ENCODE measurements at places on chromosomes 12 and 14.
A peak's percentile ranks its signal among the peaks of the same experiment; 100 is the strongest.

DNA sequence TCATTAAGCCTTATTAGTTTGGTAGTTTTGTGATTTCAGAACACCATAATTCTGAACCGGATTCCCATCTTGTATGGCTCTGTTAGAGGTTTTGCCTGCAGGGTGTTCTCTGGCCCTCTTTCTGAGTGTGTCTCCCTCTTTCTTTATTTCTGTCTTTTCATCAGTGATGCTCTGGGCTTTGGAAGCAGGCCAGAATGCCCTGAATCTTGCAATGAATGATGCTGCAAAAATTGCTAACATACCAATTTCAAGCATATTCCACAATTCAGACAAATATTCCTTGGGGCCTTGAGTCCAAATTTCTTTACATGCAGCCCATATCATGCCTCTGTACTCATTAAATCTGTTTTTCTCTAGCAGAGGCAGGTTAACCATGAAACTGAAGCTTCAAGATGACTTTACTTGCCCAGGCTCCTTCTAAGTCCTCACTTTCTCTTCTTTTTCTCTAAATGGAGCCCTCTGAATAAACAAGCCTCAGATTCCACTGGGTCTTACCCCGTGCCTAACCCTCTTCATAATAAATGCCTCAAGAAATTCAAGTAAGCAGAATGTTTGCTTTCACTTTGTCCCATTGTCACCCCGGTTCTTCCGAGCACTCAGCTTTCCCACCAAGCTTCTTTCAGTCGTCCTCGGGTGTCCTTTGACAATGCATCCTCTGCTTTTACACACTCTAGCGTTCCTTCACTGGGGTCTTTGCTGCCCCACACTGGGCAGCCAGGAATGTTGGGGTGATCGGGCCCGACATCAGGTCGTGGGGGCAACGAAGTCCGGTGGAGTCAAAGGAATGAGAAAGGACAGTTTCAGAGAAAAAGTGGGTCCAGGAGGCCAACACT lies 78.8 kb upstream of the SLC38A4 start:
- no peak for DNase-seq

- DNase-seq: peak; percentile 8
These were observed 119.3 kb upstream of the MDM1 start for GRCh38 chr12:68451261-68452077.

DNA sequence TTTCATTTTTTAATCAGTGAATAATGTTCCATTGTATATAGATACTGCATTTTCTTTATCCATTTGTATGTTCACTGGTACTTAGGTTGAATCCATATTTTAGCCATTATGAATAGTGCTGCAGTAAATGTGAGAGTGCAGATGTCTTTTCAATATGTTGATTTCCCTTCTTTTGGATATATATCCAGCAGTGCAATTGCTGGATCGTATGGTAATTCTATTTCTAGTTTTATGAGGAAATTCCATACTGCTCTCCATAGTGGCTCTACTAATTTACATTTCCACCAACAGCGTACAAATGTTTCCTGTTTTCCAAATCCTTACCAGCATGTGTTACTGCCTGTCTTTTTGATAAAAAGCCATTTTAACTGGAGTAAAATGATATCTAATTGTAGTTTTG lies 288.5 kb upstream of the GARIN2 start:
- no peak for DNase-seq

DNA sequence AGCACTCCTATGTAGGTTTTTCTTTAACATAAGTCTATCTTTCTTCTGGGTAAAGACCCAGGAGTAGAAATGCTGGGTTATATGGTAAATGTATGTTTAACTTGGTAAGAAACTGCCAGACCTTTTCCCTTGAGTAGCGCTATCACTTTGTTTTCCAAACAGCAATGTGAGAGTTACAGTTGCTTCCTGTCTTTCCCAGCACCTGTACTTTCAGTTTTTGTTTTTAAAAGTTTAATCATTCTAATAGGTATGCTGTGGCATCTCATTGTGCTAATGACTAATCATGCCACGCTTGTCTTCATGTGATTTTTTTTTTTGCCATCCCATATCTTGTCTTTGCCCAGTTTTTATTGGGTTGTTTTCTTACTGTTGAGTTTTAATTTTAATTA lies 28.1 kb downstream of the GIT2 start:
- no peak for DNase-seq

- DNase-seq: no peak
These were observed 1.4 kb downstream of the B4GALNT1 start for GRCh38 chr12:57631566-57632072.

DNA sequence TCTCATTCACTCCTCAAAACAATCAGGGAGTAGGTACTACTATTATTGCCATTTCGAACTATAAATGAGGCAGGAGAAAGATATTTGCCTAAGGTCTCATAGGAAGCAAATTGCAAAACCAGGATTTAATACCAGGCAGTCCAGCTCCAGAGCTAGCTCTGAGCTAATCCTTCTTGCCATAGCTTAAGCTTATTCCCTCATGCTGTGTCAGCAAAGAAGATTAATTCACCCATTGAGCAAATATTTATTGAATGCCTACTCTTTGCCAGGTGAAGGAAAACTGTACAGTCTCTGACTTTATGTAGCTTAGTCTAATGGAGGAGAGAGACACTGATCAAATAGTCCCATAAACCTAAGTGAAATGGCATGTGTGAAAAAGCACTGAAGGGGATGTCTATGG lies 19.5 kb downstream of the KCNA5 start:
- DNase-seq: no peak

DNA sequence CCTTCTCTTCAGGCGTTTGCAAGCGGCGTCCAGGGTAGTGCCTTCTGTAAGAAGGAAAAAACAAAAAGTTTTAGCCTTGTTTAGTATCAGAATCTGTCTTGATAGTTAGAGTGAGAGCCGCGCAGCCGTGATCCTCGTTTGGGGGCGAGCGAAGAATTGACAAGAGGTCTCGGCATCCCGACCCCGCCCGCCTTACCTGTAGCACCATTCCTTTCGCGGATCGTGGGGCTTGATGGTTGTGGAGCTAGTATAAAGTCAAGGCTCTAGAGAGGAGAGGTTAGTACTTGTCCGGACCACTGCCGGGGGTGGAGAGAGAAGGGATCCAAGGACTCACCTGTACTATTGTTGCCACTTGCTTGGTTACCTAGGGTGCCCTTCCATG lies 494 bp downstream of the TMTC3 start:
- DNase-seq: peak; percentile 8

DNA sequence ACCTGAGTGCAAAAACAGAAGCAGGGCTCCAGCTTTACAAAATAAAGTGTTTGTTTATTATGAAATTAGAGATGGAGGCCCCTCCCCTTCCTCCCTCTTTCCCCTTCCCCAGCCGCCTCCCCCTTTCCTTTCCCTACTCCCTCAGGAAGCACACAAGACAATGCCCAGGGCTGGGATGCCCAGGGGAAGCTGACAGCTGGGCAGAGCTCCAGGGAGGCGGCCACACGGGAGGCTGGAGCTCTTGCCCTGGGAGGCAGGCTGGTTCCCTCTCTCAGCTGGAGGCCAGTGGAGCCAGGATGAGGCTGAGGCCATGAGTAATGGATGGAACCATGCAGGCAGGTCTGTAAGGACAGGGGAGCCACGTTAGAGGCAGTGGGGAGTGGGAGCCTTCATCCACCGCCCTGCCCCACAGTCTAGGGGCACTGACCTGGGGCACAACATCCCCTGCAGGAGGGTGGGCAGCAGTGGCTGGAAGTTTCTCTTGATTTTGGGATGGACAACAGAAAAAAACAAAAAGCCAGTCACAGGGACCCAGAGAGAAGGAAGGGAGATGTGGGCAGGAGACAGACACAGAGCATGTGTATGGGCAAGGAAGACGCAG lies 5.1 kb downstream of the PSMB11 start:
- no peak for DNase-seq

DNA sequence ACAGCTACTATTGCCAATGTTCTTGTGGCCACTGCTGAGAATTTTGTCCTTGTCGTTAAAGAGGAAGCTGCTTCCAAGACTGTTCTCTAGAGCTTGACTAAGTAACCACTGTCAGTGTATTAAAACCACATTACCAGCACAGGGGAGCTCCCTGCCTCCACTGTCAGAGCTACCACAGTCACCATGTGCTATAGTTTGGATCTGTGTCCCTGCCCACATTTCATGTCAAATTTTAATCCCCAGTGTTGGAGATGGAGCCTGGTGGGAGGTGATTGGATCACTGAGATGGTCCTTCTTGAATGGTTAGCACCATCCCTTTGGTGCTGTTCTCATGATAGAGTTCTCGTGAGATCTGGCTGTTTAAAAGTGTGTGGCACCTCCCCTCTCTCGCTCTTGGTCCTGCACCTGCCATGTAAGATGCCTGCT lies 23.2 kb upstream of the RAP1B start:
- DNase-seq: no peak

- DNase-seq: no peak
These were observed 14.8 kb downstream of the MMP14 start for GRCh38 chr14:22850944-22851764.

DNA sequence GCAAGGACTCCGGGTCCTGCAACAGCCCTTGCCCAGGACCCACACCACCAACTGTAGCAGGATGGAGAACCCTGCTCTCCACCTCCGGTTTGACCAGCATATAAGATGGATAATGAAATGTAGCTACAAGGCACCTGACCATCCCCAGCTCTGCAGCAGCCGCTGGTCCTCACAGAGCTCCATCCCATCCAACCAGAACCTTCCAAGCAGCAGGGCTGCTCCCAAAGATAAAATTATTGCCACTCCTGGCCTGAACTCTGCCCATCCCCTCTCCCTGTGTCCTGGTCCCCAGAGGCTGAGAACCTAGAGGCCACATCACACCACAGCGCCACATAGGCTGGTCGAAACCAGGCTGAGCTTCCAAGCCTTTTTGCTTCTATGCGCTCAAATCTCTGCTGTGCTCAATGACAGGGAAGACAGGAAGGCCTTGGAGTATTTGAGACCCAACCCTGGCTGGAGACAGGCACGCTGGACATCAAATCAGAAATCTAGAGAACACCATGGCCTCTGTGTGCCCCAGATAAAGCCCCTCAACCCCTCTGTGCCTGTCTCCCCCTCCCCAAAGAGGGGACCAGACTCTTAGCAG lies 4.2 kb downstream of the CDK2AP1 start:
- DNase-seq: no peak
